KBM-7 (cell line): ENCODE measurements at places on chromosomes 11 and 22.

DNA sequence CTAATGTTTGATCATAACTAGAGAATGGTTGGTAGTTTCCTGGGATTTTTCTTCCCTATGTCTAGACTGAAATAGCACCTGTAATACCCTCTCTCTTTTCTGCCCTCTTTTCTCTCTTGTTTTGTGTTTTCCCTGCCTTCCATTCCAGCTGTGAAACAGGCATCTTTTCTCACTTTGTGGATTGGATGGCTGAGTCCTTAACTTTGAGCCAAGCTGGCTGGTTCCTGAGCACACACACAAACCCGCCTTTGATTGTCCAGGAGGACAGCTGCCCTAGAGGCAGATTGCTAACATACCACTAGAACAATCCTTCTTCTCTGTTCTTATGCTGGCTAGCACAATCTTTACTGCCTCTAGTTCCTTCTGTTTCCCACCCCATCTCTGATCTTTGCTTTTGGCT lies 17.7 kb downstream of the CTNND1 start:
- DNase-seq = no peak

- DNase-seq = no peak
These were observed 12.2 kb downstream of the TKFC start for GRCh38 chr11:61345170-61345610.

DNA sequence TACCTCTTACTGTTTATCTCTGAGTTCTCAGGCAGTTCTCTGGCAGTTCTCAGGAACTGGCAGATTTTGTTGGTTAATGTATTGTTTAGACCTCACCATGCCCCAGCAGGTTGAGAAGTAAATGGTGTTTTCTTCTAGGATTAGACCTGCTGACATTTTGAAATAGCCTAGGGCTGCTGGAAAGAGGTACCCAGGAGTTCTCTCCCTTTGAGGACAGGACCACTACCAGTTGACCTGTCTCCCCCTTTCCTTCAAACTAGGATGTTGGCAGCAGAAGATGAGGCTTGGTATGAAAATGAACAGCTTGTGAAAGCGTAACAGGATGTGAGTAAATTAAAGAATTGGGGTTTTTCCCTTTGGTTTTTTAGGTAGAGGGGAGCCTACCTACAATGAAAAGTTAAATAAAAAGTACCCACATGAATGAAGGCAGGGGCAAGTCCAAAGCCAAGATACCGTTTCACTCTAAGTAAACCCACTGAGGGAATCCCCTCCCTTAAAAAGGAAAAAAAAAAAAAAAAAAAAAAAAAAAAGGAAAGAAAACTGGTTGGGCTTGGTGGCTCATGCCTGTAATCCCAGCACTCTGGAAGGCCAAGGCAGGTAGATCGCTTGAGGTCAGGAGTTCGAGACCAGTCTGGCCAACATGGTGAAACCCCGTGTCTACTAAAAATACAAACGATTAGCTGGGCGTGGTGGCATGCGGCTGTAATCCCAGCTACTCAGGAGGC lies 96.2 kb downstream of the PDHX start:
- no peak for DNase-seq

DNA sequence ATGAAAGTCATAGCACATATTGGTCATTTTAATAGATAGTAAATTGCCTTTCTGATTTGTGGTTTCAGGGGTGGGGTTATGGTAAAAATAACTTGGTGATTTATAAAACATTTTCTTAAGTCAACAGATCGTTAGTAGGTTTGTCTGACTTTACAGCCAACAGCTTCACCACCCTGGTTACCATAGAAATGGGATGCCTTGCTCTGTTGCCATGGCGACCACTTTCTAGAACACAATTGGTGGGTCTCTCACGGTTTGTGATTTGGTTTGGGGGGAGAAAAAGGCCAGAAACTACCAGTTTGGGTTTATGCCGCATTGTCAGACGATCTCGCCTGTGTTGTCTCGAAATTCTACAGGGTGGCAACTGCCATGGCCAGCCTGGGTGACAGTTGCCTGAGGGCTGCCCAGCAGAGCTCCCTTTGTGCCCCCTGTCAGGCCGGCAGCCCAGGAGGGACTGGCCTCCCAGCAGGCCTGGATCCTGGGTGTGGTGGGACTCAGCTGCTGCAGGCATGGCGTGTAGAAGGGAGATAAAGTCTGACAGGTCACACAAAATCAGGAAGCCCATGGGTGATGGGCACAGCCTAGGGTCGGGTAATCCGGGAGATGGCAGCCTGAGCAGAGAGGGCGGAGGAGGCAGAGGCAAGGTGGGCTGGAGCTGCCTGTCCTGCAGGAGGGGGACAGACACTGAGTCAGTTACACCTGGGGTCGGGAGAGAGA lies 30.9 kb downstream of the KCNC1 start:
- no peak for DNase-seq

DNA sequence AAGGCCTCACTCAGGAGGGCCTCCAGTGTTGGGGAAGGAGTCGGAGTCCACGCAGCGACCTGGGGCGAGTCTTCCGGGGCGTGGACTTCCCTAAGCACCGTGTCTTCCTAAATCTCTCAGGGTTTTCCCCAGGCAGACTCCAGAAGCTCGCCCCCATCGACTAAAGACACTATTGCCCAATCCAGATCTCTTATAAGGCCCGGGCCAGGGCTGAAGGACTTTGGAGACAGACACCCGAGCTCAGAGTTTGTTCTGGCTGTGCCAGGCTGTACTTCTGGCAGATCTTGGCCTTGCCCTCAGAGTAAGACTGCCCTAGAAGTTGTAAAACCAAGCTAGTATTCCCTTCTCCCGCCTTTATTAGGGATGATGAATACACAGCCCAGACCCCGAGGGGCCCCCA lies 191.4 kb downstream of the BUD13 start:
- no peak for DNase-seq

- peak; percentile 26 for DNase-seq
These were observed 35.4 kb upstream of the AMOTL1 start for GRCh38 chr11:94732617-94733281.

GRCh38 chr11:103923451-103923931 lies 112.9 kb upstream of the DDI1 start:
- DNase-seq = no peak

- DNase-seq = no peak
These were observed 6.2 kb downstream of the SYT12 start for GRCh38 chr11:67029146-67029545.

GRCh38 chr22:45318558-45319323 lies 9.0 kb downstream of the FAM118A start:
- DNase-seq = no peak

GRCh38 chr11:16969010-16969999 lies 44.9 kb downstream of the PLEKHA7 start:
- no peak for DNase-seq

- no peak for DNase-seq
These were observed 2.8 kb downstream of the MRGPRD start for GRCh38 chr11:68977781-68978625.
